ENCODE measurements at places on chromosomes 12 and 14.
A peak's percentile ranks its signal among the peaks of the same experiment; 100 is the strongest.

DNA sequence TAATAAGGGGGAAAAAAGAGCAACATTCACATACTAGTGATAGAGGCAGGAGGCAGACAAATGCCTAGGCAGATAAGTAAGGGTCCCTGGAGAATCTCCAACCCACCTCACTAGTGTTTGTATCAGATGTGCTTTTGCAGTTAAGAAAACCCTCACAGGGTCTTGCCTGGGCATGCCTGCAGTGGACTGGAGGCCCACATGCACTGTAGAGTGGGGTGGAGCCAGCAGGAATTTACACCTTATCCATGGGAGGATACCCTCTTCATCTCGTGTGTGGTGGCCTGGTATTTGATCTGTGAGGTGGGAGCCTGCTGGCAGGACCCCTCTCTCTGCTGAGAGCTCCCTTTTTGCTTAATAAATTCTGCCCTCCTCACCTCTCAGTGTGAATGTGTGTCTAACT, 238.0 kb upstream of the SLC16A7 start:
- DNase-seq, result no peak

DNA sequence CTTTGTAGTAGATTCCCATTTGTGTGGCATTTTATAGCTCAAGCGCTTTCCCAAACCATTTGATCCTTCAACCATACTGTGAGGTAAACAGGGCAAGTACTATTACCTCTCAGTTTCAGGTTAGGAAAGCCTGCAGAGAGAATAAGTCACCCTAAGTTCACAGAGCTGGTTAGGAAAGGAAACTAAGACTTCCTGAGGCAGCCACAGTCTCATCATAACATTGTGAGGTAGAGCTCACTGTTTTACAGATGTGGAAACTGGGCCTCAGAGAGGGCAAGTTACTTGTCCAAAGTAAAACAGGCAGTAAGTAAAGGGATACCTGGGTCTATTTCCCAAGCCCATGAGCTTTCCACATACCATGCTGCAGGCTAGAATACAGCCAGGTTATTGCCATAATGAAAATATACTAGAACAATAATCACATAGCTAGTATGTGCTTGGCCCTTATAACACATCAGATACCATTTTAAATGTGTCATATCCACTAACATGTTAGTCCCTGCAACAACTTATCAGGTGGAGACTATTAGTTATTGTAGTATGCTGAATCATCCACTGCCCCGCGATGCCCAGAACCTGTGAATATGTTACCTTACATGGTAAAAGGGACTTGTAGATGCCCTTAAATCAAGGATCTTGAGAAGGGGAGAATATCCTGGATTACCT, 150.9 kb upstream of the GRIP1 start:
- DNase-seq, result no peak

- no peak for DNase-seq
Measured at GRCh38 chr12:53192531-53193021, 11.9 kb upstream of the CSAD start.

DNA sequence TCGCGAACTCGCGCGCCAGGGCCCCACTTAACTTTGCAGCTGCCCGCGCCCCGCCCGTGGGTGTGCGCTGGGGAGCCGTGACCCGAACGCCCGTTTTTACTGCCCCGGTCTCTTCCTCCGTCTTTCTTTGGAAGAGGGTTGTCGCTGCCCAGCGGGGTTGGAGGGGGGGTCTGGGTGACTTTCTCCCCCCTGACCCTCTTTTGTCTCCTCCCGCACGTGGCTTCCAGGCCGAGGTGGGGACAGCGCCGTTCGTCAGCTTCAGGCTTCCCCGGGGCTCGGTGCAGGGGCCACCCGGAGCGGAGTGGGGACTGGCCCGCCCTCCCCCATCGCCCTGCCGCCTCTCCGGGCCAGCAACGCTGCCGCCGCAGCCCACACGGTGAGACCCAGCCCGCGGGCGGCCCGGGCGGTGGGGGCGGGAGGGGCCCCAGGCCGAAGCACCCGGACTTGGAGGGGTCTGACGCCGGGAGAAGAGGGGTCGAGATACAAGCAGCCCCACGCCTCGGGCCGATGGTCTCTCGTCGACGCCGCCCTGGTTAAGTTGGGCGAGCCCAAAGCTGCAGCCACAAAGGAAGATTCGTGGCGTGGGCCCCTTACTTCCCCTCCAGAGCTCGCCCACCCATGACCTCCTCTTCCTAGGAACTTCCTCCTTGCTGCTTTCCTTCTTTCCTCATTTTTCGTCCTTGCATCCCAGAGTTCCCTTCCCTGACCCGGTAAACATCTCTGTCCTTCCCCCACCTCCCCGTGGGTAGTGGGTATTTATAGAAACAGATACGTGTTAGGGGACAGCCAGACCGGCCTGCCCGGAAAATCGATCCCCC, 1.2 kb downstream of the DYRK2 start:
- no peak for DNase-seq

GRCh38 chr12:53971686-53972085, 1.2 kb upstream of the HOXC11 start:
- DNase-seq, result no peak

- no peak for DNase-seq
Measured at GRCh38 chr12:106141452-106141851, 2.7 kb upstream of the NUAK1 start.

- no peak for DNase-seq
Measured at GRCh38 chr14:102854091-102854703, 68.3 kb upstream of the AMN start.

DNA sequence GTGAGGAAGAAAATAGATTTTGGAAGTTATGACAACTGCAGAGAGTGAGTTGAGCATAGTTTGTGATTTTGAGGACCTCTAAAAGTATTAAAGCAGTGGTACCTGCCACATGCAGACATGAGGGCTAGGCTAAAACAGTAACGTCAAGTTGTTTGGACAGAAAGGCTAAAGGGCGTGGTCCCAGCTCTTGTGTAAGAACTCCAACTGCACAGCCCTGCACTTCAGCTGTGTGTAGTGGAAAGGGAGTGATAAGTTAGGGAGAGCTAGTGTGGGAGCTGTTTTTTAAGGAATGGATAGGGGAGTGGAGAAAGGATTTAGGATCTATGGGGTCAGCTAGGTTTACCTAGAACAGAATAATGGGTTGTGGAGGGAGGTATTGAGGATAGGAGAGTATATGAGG, 39.5 kb downstream of the TESPA1 start:
- DNase-seq, result no peak

DNA sequence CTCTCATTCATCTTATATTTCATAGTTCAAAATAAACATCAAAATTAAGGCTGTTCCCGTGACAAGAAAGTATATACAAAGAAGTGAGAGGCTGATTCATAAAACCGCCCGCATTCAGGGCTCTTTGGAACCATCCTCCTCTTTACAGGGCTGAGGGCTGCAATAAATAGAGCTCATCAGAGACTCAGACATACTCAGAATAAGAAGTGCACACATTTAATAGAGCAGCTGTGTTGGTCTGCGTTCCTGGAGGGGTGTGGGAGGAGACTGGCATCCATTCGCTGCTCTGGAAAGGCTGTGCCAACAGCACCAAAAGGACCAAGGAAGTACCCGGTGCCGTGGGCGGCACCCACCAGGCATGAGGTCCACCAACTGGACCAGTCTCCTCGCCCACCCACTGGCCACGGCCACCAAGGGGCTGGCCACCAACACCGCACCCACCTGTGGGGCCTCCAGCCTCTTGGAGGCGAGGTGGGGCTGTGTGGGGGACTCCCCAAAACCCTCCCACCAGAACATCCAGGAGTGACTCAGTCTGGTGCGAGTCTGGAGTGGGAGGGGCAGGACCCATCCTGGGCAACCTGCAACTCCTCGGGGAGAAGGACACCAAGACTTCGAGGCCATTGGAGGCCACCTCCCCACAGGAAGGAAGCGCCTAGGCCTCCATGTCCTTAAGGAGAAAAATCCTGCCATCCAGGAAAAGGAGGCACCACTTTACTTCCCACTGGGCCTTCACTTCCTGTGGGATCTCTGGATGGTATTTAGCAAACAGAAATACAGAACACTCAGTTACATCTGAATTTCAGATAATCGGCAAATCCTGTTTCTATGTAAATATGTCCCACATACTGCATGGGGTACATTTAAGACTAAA, 32.7 kb downstream of the VCPKMT start:
- no peak for DNase-seq

DNA sequence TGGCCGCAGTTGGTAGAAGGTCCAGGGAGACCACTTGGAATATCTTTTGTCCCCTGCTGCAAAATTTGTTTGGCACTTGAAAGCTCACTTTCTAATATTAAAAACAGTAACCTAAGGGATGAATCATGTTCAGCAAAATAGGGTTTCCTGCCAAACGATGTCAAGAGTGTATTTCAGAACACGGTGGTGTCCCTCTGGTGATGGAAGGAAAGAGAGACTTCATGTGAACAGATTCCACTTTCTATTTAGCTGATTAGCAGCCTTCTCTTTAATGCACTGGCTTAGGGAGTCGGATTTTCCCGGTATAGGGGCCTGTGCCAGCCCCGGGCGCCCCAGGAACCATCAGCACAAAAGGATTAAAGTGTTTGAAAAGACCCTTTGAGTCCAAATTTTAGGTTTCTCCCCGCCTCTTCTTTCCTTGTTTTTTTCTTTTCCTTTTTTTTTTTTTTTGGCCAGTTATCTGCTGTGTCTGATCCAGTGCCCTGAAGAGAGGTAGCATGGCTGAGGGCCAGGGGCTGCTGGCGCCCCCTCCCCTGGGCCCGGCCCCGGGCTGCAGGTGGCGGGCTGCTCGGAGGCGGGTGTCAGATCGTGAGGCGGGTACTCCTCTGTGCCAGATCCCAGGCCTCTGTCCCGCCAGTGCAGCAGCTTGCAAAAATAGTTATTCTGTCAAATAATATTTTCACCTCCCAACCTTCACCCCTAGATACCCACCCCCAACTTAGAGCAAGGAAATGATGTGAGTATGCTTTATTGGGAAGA, 88.3 kb downstream of the TESC start:
- no peak for DNase-seq

DNA sequence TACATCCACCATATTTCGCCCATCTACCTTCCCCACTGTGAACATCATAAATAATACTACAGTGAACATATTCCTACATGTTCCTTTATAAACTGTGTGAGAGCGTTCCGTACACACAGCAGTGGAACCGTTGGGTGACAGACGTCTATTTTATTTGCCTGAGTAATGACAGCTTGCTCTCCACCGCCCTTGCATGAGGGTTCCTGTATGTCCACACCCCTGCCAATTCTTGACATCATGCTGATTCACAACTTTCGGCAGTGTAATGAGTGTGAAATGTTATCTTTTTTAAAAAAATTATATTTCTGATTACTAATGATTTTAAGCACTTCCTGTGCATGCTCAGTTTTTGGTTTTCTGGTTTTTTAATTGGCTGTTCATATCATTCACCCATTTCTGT, 4.3 kb upstream of the RAD52 start:
- no peak for DNase-seq

- no peak for DNase-seq
Measured at GRCh38 chr12:96225044-96225855, 31.1 kb downstream of the ELK3 start.

GRCh38 chr14:89851106-89851505, 103.4 kb downstream of the EFCAB11 start:
- DNase-seq, result no peak

DNA sequence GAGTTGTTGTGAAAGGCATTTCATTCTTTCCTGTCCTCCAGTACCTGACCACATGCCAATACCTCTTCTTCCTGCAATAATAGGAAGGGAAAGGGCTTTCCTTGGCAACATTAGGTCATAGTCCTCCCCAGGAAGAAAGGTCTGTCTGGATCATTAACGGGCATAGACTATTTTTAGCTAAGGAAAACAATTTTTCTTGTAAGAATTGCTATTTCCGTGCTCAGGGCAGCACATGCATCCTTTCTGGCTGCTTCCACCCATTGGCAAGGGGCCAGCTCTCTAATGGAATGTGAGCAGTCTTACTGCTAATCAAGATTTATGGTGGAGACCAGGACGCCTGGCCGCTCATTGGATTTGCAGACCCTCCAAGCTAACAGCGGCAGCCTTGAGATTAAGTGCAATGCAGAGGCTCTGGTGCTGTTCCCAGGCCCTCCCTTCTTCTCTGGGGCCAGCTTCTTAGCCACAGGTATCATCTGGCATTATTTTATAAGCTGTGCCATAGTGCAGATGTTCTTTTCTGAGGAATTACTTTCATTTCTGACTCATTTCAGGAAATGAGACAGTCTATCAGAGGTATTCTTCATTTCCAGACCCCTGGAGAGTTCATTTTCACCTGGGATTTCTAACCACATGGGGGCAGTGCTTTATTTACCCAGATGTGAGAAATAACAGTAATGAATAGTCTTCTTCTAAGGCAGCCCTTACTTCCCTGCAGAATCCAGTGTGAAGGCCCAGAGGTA, 52.9 kb downstream of the ANO6 start:
- peak; percentile 91 for DNase-seq

GRCh38 chr12:69994724-69995173, 169.7 kb downstream of the MYRFL start:
- peak; percentile 18 for DNase-seq

GRCh38 chr14:26526137-26526536, 71.7 kb downstream of the NOVA1 start:
- DNase-seq, result peak; percentile 30

DNA sequence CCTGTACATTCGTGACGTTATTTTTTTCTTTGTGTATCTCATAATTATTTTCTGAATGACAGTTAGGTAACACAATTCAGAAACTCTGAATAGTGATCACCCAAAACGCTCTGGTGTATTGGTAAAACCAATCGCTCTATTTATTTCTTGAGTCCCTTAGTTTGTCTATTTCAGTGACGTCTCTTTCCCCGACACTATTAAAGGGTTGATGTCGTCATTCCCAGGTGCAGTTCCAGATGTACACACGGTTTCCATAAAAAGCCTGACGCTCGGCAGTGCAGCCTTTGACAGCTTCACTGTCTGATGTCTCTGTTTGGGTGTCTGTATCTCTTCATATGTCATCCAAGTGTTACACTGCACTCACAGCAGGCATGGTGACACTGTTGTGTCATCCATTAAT, 701.4 kb downstream of the TMEM121 start:
- no peak for DNase-seq

DNA sequence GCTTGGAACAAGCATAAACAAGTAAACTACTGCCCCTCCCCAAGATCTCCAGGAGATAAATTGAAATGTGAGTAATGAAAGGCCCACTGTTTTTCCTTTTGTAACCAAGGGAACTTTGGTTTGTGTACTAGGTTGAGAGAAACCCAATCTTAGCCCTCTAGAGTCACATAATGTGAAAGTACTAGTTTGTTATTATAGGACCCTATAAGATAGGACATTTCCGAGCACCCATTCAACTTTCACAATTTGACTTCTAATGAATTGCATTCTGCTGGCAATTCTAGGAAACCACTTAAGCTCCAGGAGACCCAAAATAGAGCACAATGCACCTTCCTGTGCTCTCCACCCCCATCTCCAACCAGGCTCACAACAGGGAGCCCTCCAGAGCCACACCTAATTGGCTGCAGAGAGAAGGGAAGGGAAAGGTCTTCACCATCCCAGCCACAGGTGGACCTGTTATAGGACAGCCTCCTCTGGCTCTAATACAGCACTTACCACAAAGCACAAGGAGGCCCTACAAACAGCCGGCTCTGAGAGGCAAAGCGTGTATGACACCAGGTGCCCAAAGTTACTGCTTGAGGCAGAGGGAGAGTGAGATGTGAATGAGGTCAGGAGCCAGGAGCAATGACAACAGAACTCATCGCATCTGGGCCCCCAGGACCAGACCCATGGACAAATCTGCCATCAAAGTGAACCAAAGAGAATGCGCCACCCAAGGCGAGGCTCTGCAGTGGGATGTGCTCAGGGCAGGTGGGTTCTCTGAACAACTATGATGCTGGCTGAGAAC, 163.3 kb upstream of the NTF3 start:
- DNase-seq, result no peak
